ENCODE measurements at places on chromosomes 1 and 21.

- DNase-seq, result no peak
These were observed 11.5 kb downstream of the SLC2A7 start for GRCh38 chr1:9014475-9015375.

DNA sequence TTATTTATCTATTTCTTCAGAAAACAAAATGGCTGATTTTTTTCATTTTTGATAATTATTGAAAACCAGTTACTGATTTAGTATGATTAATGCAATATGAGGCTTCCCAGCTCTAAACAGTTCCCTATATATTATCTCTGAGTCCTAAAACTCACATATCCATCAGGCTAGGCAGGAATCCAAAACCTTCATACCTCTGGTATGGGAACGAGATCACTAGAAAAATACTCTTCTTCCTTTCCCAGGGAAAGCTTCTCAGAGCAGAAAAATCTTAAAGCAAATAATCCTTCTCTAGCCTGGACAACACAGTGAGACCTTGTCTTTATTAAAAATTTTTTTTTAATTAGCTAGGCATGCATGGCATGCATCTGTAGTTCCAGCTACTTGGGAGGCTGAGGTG is 42.5 kb downstream of the KDM5B start:
- DNase-seq, result no peak

DNA sequence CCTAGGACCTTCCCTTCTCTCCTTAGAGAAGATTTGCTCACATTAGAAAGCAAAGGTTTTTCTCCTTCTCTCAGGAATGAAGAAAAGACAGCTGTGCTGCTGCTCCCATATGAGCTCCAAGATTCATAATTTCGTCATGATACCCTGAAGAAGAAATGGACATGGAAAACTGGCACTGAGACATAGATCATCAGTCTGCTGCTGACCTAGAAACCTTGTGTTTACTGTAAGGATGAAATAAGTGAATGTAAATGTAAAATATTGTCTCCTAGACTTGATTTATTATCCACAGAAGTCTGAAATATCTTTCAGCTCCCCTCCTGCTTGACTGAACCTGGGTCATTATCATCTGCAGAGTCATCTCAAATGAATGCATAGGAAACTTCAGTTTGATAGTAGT is 77.9 kb downstream of the ZC3H11B start:
- no peak for DNase-seq

DNA sequence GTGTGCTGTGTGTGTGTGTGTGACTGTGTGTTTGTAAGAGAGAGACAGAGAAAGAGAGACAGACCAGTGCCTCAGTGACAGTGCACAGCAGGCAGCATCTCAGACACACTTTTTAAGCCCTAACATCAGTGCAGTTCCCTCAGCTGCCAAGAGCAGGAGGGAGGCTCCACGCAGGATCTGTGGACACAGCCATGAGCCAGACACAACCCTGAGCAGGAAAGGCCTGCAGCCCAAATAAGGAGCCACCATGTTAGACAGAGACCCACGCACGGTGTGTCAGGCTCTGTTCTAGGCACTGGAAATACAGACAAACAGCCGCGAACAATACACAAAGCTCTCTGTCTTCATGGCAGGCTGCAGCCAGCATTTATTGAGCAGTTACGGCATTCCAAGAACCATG is 445.5 kb downstream of the MATN1 start:
- no peak for DNase-seq

DNA sequence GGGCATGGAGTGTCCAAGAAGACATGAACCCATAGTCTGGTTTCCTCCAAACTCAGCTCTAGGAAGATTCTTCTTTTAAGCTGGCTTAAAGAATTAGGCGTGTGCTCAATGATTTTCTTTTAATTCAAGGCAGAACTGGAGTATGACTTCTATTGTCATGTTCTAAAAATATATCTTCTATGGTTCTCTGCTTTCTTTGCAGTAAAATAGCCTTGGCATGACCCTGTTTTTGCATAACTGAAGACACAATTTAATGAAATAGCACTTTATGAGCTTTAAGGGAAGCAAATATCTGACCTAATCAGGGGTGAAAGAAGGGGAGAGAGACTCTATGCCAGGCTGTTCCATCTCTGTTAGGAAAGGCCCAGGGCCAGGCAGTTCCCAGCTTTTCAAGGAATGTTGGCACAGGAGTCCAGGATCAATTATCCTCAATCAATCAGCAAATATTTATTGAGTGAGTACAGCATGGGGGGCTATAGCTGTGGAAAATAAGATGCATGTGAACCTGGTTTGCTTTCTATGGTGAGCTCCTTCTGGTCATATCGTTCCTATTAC is 7.2 kb upstream of the CSF1 start:
- DNase-seq, result no peak

- DNase-seq, result no peak
These were observed 50.7 kb upstream of the TRAPPC10 start for GRCh38 chr21:43961382-43961909.

DNA sequence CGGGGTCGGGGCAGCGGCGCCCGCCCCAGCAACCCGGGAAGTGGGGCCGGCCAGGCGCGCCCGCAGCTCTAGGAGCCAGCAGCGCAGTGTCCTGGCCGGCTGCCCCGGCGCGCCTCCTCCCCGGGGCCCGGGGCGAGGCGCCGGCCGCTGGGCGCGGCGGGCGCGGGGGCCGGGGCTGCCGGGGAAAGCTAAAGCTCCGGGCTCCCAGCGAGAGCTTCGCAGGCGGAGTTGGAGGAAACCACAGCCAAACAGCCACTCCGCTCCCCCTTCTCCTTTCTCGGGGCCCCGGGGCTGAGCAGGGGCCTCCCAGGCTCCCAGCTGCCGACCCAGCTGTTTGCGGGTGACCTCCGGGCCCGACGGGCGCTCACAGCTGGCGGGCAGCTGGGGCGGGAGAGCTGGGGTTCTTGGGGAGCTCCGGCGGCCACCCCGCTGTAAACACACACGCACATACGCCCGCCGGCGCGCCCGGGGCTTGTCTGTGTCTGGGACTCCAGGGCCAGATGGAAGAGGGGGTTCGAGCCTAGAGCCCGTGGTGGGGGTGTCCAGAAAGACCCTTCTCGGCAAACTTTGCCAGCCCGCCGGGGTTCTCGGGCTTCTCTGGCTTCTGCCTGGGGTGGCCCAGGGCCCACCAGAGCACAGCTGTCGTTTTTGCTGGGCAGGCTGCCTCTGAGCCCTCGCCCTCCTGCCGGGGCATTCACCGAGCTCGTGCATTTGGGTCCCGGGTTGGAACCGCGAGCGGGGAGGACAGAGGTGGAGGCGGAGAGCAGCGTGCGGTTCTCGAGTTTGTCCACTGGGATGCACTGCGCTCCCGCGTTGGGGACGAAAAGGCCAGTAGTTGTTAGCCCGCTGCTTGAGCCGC is 1.5 kb downstream of the AJAP1 start:
- DNase-seq, result peak; percentile 10

DNA sequence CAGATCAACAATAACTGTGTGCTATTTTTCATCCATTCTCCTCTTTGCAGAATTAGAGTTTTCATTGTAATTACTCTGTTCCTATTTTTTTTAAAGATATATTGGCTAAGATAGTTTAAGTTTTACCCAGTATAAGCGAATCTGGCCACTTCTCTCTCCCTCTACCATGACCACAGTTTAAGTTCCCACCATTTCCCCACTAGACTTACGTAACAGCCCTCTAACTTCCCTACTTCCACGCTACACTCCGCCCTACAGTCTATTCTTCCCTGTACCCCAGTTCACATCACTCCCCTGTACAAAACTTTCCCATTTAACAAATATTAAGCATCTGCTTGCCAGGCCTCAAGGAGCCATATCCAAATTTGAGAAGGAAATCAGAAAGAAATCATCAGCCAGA is 16.5 kb downstream of the CTSK start:
- no peak for DNase-seq

DNA sequence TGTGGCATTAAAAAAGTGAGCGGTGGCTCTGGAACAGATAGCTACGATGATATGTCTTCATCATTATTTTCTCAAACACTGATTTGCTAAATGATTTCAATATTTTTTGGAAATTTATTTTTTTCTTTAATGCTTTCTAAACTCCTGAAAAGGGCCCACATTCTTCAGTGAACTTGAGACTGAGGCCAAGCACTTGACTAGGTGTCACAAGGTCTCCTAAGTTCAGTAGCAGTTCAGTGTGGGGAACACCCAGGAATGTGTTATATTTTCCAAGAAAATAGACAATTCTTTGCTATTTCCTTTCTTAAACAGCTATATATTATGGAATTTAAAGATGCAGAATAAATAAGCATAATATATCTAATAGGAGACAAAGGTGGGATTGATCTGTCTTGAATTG is 850.9 kb downstream of the USP25 start:
- no peak for DNase-seq

GRCh38 chr1:85992791-85993190 is 163.8 kb downstream of the COL24A1 start:
- DNase-seq, result no peak

DNA sequence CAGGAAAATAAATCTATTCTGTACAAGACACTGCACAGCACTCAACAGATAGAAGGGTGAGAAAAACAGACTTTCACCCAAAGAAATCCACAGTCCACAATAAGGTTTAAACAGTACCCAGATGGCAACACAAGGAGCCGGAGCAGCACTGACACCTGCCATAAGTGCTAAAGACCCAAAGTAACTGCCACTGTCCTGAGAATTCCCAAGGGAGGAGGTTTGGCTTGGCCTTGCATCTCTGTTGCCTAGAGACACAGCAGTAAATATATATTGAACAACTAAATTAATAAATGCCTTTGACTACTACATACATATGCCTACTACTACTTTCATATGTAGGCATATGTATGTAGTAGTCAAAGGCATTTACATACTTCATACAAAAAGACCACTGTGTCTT is 68.0 kb downstream of the VAV3 start:
- no peak for DNase-seq

DNA sequence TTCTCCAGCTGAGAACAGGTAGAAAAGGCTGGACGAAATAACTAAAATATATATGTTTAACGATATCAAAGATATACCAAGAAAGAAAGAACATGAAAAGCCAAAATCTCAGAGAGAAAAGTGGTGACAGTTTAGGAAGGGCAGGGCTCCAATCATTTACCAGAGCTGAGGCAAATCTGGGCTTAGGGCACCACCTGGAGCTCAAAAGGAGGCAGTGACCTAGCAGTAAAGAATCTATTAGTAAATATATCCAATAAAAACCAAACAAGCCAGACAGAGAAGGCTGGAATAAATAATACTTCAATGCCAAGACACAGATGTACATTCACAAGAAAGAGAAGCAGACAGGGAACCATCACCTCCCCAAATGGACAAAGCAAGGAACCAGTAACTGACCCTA is 43.5 kb downstream of the CHIA start:
- DNase-seq, result no peak

GRCh38 chr1:116508984-116509980 is 61.5 kb downstream of the CD58 start:
- DNase-seq, result peak; percentile 63

DNA sequence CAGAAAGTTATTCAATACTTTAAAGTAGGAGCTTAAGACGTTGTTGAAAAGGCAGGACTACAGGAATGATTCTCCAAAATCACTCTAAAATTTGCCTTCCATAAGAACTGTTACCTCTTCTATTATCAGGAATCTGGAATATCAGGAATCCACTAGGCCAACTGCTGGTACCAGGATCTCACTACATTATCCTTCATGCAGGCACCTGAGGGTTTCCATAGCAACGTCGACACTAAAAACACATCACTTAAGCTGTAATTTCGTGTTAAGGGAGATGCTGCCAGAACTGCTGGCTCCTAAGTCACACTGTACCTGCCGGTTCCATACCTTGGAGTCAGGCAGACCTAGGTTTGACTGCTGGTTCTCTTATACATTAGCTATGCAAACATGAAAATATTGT is 139.7 kb upstream of the C1orf87 start:
- DNase-seq, result no peak

GRCh38 chr1:108892356-108893140 is 15.8 kb downstream of the GPSM2 start:
- DNase-seq, result no peak

DNA sequence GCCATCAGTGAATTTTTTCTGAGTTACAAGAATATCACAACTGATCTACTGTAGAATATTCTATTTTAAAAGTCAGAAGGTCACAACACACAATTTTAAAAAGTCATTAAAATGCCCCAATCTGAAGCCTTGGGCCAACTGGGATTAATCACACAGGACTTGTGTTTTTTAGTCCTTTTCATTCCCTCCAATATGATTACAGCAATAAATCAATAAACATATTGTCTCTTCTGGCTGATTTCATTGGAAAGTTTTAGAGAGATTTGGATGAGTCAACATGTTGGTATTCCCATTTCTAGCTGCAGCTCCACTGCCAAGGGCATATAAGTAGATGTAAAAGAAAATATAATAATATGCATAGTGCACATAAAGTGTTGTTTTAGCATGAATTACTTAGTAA is 85.8 kb downstream of the NIBAN1 start:
- DNase-seq, result no peak

GRCh38 chr1:6221210-6221784 is 14.5 kb downstream of the ICMT start:
- no peak for DNase-seq

DNA sequence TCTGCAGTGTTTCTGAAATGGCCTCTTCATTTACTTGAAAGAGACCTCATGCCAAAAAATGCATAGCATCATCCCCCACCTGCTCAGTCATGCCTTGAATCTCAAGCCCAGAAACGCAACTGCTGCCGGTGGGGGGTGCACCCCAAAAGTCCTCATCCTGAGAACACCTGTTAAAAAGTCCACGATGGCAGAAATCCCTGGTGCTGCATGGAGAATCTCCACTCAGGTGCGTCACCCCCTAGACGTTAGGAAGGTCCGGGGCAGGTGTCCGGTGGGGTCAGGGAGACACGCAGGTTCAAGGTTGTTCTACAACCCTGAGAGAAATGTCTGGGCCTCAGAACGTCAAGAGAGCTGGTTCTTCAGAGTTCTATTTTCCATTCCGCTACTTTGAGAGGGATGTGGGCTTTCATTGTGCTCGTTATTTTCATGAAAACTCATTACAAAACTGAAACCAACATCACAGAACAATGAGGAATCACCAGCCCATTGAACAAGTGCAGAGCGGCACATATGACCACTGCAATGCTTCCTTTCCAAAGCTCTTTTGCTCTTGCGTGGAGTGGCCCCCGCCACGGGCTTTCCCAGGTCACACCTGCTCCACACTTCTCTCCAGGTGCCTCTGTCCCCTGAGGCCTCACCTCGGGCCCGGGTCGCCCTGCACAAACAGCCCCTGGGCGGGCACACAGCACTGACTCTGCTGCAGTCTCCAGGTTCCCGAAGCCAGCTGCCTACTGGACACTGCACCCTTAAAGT is 201.9 kb downstream of the TOMM20 start:
- DNase-seq, result no peak

- no peak for DNase-seq
These were observed 94.3 kb downstream of the RIPK4 start for GRCh38 chr21:41672543-41672915.
